ENCODE measurements at places on chromosomes 5 and 9. TPM values are rescaled to one million over a fixed set of nuclear protein-coding genes. Genes with fewer than 3 reads are reported as not detected.

DNA sequence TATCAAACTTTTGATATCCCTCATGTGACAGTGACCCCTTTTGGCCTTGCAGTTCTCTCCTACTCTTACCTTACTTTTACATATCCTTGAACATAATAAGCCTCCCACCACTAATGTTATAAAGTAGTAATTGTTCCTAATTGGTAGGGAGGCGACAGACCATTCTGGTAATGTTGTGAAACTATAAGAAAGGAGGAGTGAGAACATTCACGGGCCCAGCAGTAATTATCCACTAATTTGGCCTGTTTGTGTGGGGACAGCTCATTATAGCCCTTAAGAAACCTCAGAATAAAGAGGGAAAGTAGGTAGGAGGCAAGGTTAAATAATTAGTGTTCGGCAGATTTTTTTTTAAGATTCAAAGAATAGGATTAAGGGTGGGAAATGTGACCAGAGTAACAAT lies 1046.5 kb upstream of the ARRDC3 start:
- no peak for DNase-seq

- DNase-seq: no peak
Measured at GRCh38 chr5:170390472-170390871, 1.3 kb upstream of the KCNMB1 start.

PRDM9 gene
- not detected for total RNA-seq

CCDC192 gene
- not detected for total RNA-seq

GRCh38 chr5:127299678-127300077 lies 9.1 kb downstream of the MEGF10 start:
- no peak for DNase-seq

FGF18 gene
- 10.1 TPM for total RNA-seq

GRCh38 chr5:163525096-163525495 lies 19.7 kb downstream of the MAT2B start:
- DNase-seq: no peak

- no peak for DNase-seq
Measured at GRCh38 chr9:95406121-95406520, 88.6 kb upstream of the FANCC start.

RAB3C gene
- total RNA-seq: 0.92 TPM

DNA sequence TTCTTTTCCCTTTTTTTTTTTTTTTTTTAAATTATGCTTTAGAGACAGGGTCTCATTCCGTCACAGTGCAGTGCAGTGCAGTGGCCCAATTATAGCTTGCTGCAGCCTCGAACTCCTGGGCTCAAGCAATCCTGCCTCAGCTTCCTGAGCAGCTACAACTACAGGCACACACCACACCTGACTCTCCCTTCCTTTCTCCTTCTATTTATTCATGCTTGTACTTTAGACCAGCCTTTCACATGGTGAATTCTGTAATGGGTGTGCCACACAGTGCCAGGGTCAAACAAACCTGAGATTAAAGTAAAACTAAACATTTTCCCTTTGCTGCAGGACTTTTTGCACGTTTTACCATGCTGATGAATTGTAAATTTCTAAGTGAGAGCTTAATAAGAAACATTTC lies 8.0 kb downstream of the SH3RF2 start:
- DNase-seq: no peak

Measured in Right ventricle myocardium inferior (tissue), 1 donor.